Ureter (tissue), 1 donor: ENCODE measurements at places on chromosomes 1 and 21. TPM values are rescaled to one million over a fixed set of nuclear protein-coding genes. Genes with fewer than 3 reads are reported as not detected.
A peak's percentile ranks its signal among the peaks of the same experiment; 100 is the strongest.

DNA sequence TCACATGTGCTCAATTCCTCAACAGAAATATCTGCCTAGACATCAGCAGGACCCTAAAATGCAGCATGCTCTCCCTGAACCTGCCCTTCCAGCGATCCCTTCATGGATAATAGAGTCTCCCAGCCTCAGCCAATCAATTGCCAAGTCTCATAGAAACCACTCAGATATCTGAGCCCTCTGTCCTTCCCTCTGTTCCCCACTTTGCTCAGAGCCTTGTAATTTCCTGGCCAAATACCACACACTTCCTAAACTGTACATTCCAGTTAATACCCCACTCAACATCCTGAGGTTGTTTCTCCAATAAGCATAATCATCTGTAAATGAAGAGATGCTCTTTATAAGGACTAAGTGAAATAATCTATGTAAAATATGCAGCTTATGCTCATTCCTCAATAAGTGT lies 59.3 kb upstream of the PTGFRN start:
- DNase-seq, result no peak

The PGBD5 gene
- total RNA-seq, result 1.8 TPM

DNA sequence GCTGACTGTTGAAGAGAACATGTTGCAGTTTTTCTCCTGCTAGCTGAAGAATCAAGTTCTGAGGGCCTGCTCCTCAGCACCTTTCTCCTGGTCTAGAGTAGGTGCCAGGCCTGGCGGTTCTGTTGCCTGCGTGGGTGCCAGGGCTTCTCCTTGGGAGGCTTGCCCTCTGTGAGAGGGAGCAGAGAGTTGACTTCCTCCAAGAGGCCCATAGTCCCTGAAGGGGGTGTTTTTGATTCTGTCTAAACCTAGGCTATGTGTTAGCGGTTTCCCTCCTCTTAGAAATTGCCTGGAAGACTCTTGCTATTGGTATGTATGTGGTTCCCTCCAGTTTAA lies 312 bp upstream of the APOBEC4 start:
- no peak for DNase-seq

DNA sequence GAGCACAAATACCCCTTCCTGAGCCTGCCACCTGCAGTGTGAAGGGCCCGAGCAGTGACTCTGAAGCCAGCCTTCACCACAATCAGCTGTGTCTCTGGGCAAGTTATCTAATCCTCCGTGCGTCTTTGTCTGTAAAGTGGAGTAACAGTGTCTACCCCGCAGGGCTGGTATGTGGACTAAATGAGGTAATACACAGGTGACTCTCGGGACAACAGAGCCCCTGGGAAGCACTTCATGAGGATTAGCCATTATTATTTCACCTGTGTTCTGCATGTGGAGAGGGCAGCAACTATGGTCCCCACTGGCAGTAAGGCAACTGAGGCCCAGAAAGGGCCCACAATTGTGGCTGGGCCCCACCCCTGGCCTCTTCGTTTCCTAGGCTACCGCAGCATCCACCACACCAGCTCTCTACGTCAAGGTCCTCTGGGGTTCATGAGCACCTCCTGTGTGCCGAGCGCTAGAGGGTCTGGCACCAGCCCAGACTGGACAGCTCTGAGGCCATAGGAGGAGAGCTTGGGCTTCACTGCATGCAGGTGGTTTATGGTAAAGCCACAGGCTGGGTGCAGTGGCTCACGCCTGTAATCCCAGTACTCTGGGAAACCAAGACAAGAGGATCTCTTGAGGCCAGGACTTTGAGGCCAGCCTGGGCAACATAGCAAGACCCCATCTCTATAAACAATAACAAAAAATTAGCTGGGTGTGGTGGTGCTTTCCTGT lies 41.3 kb upstream of the LRP8 start:
- DNase-seq, result peak; percentile 22

The BSND gene
- not detected for total RNA-seq

- no peak for DNase-seq
Measured at GRCh38 chr1:30809514-30810263, 52.1 kb upstream of the LAPTM5 start.

DNA sequence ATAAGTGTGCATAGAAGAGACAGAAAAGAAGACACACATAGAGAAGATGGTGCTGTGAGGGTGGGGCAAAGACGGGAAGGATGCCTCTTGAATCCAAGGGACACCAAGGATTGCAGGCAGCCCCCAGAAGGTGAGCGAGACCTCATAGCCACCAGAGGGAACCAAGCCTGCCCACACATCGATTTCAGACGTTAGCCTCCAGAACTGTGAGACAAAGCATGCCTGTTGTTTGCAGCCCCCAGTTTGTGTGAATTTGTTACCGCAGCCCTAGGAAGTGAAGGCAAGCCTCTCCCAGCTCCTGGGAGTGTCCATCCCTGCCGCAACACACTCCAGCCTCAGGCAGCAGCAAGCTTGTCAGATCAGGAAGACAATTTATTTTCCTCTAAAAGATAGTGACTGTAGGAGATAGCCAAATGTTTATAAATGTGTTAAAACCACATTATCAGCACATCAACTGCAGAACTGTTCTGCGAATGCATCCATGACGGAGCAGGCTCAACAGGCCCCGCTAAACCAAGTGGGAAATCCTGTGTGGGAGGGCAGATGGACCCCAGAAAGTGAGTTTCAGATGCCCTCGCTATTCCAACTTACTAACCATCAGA lies 543.3 kb downstream of the MATN1 start:
- DNase-seq, result no peak

The TMEM79 gene
- total RNA-seq, result 26.2 TPM

DNA sequence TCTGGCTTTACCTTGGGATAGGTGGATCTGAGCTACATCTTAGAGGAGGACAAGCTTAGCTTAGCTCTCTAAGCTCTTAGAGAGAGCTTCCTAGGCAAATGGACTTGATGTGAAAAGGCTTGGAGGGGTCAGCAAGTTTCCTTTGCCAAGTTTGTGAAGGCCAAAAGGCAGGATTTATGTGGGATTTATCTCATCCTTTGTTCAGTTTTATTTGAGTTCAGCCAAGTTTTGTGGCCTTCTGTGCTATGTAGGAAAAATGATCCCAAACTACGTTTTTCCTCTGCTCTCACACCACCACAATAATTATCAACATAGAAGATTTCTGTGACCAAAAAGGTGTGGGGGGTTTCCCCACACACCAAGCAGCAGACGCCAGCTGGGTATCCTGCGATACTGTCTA lies 26.0 kb upstream of the RNF11 start:
- DNase-seq, result no peak

- no peak for DNase-seq
Measured at GRCh38 chr1:106755682-106756406, 300.6 kb upstream of the PRMT6 start.

The RGS13 gene
- 0.62 TPM for total RNA-seq

DNA sequence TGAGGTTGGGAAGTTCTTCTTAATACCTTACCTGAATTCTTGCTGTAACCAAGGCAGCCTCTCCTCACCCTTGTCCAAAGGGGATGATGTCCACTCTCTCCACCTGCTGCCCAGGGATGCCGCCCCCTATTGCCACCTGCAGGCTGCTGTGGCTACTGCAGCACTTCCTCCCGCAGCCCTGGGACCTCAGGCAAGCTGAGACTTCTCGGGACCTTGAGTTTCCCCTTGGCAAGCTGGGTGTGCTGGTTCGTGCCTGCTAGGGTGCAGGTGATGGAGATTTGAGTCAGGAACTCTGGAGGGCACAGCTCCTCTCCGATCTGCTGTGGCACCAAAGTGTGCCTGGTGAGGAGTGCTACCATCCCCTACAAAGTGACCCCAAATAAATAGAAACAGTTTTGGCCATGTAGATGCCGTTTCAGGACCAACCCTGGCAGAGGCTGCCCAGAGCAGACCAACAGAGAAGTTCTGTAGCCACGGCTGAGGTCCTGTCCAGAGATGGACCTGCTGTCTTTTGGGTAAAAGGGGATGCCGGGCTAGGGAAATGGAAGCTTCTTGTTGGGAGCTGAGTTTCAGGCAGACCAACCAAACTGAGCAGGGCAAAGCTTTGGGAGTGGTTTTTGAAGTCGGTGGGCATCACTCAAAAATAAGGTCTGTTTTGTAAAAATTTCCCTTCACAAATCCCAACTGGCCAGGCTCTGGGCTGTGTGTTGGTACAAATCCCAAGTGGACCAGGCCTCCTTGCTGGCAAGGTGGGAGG lies 31.7 kb downstream of the RUNX3 start:
- peak; percentile 52 for DNase-seq

GRCh38 chr1:236677641-236678235 lies 8.6 kb upstream of the ACTN2 start:
- no peak for DNase-seq

GRCh38 chr1:173367136-173367535 lies 110.0 kb upstream of the PRDX6 start:
- no peak for DNase-seq

DNA sequence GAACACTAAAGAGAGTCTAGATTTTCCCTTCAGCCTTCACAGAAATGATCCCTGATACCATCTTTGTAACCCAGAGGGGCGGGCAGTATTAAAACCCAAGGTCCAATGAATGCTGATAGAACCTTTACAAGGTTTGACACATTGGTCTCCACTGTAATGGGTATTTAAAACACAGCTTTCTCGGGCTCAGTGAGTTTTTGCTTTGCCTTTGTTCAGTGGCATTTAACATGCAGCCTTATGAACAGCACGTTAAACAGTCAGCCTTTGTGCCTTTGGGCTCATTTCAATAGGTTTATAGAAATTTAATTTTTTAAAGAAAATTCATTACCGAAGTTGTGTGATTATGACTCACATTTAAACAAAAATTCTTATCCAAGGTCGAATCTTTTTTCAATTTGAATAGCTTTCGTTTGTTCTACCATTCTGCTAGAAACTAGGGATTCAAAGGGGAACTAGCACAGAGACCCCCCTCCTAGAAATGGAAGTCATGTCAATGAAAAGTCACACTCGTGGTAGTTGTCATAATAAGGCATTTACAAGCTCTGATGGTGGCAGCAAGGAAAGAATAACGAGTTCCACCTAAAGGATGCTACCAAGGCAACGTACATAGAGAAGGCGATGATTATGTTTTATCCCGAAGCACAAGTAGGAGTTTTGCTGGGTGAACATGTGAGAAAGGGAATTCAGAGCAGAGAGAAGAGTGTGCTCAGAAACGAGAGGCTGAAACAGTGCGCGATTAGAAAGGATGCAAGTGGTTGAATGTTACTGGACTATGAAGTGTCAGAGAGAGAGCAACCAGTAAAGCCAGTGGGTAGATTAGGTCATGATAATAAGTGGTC lies 66.2 kb downstream of the SGIP1 start:
- DNase-seq, result no peak

The CCDC24 gene
- total RNA-seq, result 22.6 TPM

- peak; percentile 87 for DNase-seq
Measured at GRCh38 chr1:204288021-204288588, 71.6 kb downstream of the PLEKHA6 start.

- DNase-seq, result no peak
Measured at GRCh38 chr1:220905650-220906560, 26.7 kb downstream of the HLX start.

The SFN gene
- 93.7 TPM for total RNA-seq

The SYCP1 gene
- total RNA-seq, result not detected

- DNase-seq, result no peak
Measured at GRCh38 chr1:18817795-18818435, 41.5 kb downstream of the TAS1R2 start.

The CD53 gene
- total RNA-seq, result 20.9 TPM

DNA sequence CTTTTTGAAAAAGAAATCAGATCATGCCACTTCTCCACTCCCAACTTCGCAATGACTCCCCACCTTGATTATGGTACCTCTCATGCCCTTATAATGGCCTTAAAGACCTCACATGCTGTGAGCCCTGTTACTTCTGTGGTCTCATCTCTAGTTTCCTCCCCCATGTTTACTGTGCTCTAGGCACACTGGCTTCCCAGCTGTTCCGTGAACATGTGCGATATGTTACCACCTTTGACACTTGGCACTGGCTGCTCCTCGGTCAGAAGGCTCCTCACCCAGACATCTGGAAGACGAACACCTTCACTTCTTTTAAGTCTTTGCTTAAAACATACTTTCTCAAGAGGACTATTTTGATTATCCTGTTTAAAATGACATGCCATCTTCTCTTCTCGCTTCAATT lies 14.3 kb upstream of the NTMT2 start:
- no peak for DNase-seq

The ZSWIM5 gene
- 4.4 TPM for total RNA-seq

The IVL gene
- 43.4 TPM for total RNA-seq

- DNase-seq, result no peak
Measured at GRCh38 chr1:115606305-115606704, 35.5 kb upstream of the VANGL1 start.
